ENCODE measurements at places on chromosomes 12 and 14.

DNA sequence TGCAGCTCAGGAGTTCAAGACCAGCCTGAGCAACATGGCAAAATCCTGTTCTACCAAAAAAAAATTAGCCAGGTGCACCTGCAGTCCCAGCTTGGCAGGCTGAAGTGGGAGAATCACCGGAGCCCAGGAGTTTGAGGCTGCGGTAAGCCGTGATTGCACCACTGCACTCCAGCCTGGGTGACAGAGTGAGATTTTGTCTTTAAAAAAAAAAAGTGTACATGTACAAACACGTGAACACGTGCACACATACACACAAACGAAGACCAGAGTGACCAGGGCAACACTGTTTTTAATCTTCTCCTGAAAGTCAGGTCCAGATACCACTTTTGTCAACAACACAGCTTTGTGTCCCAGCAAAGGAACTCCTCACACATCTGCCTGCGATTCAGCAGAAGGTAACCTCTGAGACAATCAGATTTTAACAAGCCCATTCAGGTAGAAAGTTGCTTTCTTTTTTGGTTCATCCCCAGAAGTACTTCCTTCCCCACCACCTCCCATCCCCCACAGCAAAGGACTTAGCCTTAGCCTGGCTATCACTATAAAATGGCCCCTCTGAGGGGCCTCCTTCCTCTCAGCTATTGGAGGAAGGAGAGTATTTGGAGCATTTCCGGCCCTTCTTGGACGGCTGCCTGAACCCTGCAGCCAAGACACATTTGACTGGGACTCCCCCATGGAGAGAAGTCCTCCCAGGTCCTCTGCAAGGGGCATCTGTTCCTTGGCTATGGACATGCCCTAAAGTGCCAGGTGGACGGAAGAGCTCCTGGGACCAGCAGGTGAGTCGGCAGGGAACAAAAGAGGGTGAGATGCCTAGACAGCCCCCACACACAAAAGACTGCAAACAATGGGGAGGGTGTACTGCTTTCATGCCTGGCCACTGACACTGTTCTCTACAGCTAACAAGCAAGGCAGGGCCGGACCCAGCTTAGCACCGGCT is 9.8 kb downstream of the CTDSP2 start:
- peak; percentile 60 for DNase-seq

DNA sequence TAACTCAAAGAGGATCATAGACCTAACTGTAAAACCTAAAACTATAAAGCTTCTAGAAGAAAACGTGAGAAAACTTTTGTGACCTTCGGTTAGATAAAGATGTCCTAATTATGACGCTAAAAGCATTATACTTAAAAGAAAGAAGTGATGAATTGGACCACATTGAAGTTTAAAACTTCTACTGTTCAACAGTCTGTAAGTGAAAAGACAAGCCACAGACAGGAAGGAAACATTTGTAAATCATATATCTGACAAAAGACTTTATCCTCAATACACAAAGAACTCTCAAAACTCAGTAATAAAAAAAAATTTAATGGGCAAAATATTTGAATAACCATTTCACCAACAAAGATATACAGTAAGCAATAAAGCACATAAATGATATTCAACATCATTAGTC is 344.3 kb downstream of the EGLN3 start:
- DNase-seq = no peak

DNA sequence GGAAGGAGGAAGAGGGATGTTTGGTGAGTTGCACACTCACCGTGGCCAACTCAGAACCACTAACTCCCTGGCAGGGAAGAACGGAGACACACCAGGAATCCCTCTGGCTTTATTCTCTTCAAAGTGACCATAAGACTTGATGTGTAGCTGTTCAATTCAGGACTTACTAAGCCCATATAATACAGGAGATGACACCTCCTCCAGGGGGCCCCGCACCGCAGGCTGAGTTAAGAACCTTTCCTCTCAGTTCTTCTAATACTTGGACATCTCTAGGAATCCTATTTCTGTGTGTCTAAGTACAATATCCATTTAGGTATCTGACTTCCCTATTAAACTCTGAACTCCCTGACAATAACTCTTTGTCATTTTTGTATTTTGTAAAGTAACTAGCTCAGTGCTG is 49.5 kb downstream of the DCAF4 start:
- no peak for DNase-seq

DNA sequence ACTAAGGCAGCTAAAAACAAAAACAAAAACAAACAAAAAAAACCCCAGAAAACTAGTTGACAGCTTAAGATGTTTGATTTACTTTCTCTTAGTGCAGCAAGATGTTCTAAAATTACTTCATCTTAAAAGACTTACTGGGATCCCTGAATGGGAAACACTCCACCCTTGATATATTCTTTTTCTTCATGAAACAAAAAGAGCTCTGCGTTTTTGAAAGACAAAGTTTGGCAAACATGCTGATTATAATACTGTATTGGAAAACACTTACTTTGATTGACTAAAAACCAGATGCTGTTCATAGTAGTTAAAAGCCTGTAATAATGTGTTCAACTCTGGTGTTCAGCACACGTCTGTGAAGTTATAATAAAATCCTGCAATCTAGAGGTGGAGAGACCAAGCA is 136.8 kb downstream of the SRGAP1 start:
- DNase-seq = no peak

- DNase-seq = no peak
Measured at GRCh38 chr14:68893566-68893965, 85.5 kb downstream of the ACTN1 start.

- DNase-seq = no peak
Measured at GRCh38 chr12:70196811-70197281, 46.4 kb upstream of the CNOT2 start.

DNA sequence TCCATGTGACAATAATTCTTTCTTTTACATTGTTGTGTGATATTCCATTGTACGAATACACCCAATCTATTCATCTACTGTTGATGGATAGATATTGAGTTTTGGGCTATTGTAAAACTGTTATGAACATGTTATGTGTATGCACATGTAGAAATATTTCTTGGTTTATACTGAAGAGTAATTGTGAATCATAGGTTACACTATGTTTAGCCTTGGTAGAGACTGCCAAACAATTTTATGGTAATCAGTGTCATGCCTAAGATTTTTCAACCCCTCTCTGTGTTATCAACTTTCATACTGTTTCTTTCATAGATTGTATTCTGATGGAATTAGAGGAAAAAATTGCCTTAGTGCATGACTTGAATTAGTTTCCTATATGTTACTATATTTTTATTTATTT is 39.5 kb downstream of the FRMD6 start:
- no peak for DNase-seq

DNA sequence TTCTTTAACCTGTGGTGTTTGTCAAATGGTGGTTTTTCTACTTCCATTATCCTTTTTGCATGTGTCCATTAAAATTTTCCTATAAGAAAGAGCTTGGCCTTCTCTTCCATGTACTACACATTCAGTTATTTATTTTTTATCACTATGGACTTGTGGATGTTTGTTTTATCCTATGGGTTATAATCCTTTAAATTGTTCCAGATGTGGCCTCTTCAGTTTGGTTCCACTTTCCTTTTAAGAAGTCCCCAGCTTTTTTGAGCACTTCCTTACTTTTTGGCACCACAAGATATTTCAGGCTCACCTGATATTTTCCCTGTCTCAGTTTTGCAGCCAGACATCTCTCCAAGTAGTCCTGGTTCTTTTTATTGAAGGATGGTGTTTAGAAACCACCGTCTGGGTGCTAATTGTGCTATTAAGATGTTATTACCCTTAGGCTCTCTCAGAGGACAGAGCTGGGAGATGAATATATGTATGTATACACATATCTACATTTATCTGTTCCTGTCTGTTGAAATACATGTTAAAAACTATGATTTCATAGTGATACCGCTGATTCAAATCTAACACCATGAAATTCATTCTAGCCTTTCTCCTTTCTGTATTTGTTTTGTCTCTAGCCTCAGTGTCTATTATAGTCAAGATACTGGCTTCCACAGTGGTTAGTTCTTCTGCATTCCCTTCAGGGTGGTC is 408.5 kb upstream of the RGS6 start:
- no peak for DNase-seq

GRCh38 chr14:64515053-64515452 is 10.5 kb downstream of the ZBTB1 start:
- no peak for DNase-seq

DNA sequence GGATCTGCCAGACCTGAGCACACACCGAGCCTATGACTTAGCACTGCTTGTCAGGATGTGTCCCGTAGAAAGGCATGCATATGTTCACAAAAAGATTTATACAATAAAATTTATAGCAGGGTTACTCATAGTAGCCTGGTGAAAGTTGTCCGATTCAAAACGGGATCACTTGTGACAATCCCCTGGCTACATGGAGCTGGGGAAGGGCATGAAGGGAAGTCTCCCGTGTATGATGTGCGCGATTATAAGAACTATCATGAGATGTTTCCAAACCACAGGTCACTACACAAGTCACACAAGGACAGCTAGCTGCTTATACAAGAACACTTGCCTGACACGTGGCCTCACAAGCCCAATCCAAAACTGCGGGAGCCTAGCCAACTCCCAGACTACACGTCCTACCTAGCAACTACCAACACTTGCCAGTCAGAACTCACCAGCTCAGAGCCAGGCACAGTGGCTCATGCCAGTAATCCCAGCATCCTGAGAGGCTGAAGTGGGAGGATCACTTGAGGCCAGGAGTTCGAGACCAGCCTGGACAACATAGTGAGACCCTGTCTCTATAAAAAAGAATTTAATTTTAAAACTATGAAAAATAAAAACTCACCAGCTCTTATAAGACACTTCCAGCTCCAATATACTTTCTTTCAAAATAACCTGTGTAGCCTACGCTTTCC is 7.5 kb upstream of the CDCA4 start:
- DNase-seq = no peak

DNA sequence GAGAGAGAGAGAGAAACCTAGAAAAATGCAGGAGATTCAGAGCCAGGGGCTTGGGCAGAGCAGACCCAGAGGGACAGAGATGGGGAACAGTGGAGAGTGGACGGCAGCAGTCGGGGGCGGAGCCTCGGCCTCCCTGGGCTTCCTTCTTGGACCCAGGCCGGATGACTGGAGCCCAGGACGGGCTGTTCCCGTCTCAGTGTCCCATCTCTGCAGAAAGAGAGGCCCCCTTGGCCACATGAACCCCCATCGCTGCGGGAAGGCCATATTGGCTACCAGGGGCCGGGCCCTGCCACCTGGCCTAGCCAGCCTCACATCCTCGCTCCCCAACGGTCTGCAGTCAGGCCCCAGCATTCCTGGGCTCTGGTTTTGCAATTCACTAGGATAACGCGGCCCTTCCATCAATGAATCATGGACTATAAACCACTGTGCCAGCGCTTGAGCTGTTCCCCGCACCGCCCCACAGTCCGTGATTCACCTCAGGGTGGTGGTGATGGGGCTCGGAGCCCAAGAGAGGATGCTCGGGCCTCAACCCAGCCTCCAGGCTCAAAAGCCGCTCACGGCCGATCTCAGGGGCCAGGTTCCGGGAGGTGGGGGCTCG is 116.5 kb downstream of the RFLNA start:
- DNase-seq = no peak

DNA sequence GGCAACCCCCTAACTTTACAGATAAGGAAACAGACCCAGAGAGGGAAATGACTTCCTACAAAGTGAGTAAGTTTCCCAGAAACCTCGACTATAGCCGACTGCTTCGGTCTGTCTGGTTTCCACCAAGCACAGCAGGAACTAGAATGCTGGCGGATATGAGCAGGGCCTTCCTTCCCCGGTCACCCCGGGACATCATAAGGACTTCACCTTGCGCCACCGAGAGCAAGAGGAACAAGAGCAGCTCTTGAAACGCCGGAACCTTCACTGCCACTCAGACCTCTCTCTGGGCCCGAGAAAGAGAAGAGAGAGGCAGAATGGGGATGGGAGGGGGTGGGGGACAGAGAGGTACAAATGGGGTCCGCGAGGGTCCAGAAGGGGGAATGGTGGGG is 29.4 kb upstream of the GPR68 start:
- no peak for DNase-seq

DNA sequence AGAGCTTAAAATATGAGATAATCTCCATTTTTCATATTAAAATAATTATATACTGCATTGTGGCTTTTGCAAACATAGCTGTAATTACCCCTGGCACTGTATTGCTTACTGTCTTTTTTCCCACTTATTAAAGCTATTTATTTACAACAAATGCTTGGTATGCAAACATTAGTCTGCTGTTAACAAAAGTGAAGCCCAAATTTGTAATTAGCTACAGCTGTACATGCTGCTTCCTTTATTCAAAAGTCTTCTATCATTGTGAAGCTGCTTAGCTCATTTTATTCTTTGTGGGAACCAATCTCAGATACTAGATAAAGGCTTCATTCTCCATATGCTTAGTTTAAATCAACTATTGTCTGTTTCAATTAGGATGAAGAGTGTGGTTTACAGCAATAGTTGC is 425.8 kb upstream of the FOXG1 start:
- no peak for DNase-seq

- DNase-seq = no peak
Measured at GRCh38 chr14:71287567-71287966, 380.3 kb downstream of the PCNX1 start.

GRCh38 chr14:54730156-54730961 is 163.4 kb downstream of the SAMD4A start:
- peak; percentile 3 for DNase-seq

- DNase-seq = no peak
Measured at GRCh38 chr14:65751510-65751909, 339.0 kb downstream of the FUT8 start.

DNA sequence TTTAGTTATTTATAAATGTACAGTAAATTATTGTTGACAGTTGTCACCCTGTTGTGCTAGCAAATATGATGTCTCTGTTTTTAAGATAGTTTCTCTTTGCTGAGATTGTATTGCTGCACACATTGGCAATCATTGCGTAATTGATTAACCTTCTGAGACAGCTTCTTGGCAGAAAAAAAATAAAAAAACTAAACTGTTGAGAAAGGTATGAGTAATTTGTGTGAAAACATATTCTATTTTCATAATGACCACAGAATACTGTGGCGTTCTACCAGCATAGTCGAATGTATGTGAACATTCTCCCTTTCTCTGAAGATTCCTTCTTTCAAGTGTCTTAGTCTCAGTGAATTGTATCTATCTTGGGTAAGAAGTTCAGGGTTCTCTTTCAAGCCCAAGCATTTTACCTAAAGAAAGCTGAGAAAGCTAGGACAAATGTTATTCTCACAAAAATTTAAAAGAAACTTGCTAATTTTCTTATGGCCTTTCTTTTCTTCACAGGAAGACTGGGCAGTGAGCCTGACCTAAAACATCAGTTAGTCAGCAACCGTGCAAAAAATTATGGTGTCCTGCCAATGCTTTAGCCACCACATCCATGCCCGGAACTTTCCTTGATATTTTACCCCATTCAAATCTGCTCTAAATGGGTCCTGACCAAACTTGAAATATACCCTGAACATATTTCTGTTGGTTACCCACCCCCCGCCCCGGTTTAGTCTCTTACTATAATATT is 69.0 kb upstream of the REP15 start:
- no peak for DNase-seq

DNA sequence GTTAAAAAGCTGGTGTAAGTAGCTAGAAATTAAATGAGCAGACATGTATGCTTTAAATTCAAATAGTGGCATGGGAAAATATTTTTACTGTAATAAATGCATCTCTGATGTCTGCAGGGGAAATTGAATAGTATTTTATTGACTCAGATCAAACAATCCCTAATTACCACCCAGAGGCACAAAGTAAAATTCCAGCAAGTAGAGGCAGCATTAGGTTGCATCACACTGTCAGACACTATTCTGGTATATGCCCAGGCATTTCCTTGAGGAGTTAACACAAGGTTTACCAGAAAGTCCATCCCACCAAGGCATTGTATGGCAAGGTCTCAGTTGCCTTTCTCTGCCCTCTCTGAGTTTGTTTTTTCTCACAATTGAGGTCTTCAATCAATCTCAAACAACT is 201.6 kb upstream of the KITLG start:
- no peak for DNase-seq

GRCh38 chr12:34348836-34349672 is 326.8 kb downstream of the ALG10 start:
- DNase-seq = no peak

Data from CD8-positive, alpha-beta T cell (primary cell).